ENCODE measurements at places on chromosomes 1 and 21. TPM values are rescaled to one million over a fixed set of nuclear protein-coding genes. Genes with fewer than 3 reads are reported as not detected.

Gene ICOSLG
- 2.2 TPM for total RNA-seq

Gene TSTD1
- total RNA-seq, result not detected

Gene C1QB
- not detected for total RNA-seq

Gene CAPN8
- total RNA-seq, result 0.23 TPM

Gene DMRTA2
- total RNA-seq, result 0.16 TPM

Gene TNFAIP8L2
- not detected for total RNA-seq

Gene LAPTM5
- total RNA-seq, result 0.13 TPM

Gene ACTL8
- 1.6 TPM for total RNA-seq

Data from A549 treated with RU486 at 1 μM for 4 hours (cell line).